ENCODE measurements at places on chromosomes 13 and 19. TPM values are rescaled to one million over a fixed set of nuclear protein-coding genes. Genes with fewer than 3 reads are reported as not detected.

- no peak for DNase-seq
Observed at GRCh38 chr13:72565893-72566292, 161.5 kb downstream of the MZT1 start.

GRCh38 chr13:107459430-107459829, 755.9 kb downstream of the LIG4 start:
- no peak for DNase-seq

GRCh38 chr13:25147638-25148401, 24.3 kb downstream of the AMER2 start:
- DNase-seq: no peak

- no peak for DNase-seq
Observed at GRCh38 chr13:99307648-99308339, 595 bp upstream of the GPR183 start.

DNA sequence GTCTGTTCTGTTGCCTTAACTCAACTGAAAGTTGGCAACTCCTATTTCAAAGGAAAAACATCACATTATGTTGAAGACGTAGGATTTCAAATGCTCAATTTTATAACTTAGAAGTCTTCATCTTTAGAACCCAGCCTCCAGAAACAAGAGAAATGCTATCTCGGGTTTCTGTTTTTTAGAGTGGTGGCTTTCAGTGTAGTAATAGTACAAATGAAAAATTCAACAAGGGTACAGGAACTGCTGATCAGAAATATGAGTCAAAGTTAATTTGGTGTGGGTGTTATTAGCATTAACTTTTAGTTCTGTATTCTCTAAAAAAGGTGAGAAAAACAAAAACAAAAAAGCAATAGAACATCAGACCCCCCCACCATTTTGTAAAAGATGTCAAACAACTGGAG, 56.6 kb upstream of the FLT1 start:
- DNase-seq: no peak

- no peak for DNase-seq
Observed at GRCh38 chr13:109255141-109255856, 531.1 kb downstream of the IRS2 start.

The MKNK2 gene
- 21.5 TPM for total RNA-seq

DNA sequence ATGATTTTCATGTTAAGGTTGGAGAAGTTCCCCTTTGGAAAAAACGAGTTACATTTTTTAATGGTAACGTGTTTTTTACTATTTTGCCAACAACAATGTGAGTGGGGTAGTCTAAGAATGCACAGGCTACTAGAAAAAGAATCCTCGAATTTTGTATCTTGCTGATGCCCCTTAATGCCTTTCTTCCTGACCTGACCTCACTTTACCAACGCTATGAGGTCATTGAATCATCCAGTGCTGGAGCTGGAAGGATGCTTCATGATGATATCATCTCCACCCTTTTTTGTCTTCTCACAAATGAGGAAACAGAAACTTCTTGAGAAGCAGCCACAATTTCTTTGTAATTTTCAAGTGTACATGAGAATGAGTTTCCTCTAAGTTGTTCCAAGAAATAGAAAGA, 8.2 kb upstream of the UBL3 start:
- DNase-seq: no peak

DNA sequence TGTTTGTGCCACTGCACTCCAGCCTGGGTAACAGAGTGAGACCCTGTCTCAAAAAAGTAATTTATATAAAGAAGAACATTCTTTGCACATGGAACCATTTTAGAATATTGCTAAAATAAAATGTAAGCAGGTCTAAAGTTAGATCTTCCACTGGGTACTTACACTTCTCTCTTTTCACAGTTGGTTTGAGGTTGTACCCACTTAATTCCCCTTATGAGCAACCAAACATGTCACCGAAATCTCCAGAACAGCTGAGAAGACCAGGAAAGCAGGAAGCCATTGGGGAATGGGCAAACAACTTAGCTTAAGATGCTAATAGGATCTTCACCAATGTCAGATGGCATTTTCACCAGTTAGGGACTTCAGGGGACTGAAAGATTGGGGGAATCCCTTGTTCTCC, 18.8 kb downstream of the NLRP4 start:
- DNase-seq: no peak

GRCh38 chr19:11400798-11401197, 16.7 kb upstream of the EPOR start:
- no peak for DNase-seq

DNA sequence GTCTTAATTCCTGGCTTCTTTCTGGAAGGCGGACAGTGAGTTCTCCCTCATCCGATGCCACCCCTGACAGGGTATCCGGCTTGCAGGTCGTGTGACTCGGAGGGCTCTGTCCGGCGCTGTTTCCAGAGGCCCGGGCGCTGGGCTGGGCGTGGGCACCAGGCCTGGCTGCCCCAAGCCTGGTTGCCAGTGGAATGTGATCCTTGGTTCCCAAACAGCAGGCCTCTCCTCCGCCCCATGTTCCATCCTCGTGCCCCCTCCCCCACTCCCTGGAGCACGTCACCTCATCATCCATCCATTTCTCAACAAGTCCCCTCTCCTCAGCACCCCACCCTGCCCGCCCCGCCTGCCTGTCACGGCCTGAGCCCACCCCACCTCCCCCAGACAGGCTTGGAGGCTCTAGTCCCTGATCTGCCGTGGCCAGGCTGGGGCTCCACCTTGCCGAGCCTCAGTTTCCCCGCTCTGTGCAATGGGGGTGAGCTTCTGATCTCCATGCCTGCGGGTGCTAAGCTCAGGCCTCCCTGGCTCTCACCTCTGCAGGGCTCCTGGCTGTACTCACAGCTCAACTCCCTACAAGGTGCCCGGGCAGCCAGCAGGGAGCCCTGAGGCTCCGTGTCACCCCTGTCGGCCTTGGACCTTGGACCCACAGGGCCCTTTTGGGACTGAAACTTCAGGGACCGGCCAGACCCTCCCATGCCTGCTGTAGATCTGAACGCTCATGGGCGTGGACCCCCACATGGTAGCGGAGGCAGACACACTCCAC, 2.3 kb downstream of the TBXA2R start:
- DNase-seq: no peak

The KIR2DL1 gene
- not detected for total RNA-seq

DNA sequence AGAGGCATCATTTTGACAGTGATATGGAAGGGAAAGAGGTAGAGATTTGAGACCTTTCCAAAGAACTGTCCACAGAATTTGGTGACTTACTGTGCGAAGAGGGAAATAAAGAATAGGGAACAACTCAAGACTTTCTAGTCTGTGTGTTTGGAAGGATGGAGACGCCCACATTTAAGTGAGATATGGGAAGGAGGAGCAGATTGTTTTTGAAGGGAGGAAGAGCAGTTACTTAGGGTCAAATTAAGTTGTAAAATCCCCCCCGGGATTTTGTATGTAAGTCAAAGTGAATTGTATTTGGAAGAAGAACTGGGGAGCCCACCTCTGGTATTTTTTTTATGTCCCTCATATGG, 1.2 kb downstream of the USPL1 start:
- DNase-seq: no peak

The WDR88 gene
- not detected for total RNA-seq

DNA sequence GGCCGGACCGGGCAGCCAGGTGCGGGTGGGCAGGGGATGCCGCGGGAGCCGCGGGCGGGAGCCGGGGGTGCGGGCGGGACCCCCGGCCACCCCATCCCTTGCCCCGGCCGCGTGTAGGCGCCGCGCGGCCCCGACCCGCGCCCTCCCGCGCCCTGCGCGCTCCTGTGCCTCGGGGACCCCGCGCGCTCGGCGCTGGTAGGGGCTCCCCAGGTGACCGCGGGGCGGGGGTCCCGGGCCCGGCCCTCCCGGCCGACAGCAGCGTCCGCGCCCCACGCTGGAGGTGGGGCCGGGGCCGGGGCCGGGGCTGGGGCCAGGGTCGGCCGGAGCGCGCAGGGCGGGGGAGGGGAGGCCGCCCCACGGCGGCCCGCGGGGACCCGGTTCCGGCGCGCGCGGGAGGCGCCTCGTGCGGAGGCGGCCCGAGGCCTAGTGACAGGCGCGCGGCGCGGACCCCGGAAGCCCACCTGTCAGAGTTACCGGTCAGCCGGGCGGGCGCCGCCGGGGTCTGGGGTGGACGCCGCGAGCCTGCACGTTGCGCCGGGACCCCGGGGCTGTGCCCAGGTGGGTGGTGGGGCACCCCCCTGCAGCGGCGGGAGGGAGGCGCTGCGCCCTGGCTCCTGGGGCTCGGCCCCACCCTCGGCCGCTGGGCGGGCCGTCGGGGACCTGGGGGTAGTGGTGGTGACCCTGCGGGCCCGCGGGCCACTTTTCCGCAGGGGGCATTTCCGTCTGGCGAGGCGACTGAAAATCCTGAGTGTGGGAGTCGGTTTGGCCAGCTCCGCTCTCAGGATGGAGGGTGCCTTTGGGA, 518 bp downstream of the TFDP1 start:
- no peak for DNase-seq

The EID2B gene
- total RNA-seq: 5.3 TPM

The ZNF254 gene
- total RNA-seq: 76.5 TPM

GRCh38 chr13:77460195-77460594, 75.3 kb upstream of the SCEL start:
- DNase-seq: no peak

GRCh38 chr13:45162194-45162593, 38.7 kb downstream of the KCTD4 start:
- no peak for DNase-seq

The AP2S1 gene
- 43.5 TPM for total RNA-seq

DNA sequence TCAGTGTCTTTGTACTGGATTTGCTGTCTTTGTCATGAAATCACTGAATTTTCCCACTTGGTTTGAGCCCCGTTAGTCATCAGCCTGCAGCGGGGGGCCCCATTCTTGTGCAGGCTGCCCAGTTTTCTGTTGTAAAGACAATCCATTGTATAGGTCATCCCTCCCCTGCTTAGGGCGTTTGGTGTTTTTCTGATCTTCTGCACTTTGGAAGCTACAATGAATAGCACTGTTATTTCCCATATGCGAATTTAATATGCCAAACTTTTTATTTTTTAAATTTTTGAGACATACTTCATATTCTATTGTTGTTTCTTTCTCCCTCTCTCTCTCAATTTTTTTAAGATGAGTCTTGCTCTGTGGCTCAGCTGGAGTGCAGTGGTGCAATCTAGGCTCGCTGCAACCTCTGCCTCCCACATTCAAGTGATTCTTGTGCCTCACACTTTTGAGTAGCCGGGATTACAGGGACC, 9.0 kb downstream of the SLC27A1 start:
- DNase-seq: no peak

The FCER2 gene
- total RNA-seq: 0.21 TPM

The PLPPR3 gene
- total RNA-seq: 2.1 TPM

The PSG7 gene
- not detected for total RNA-seq

The RETN gene
- total RNA-seq: 2.3 TPM

The TLE6 gene
- total RNA-seq: 1.4 TPM

The SMAD9 gene
- 47.4 TPM for total RNA-seq

DNA sequence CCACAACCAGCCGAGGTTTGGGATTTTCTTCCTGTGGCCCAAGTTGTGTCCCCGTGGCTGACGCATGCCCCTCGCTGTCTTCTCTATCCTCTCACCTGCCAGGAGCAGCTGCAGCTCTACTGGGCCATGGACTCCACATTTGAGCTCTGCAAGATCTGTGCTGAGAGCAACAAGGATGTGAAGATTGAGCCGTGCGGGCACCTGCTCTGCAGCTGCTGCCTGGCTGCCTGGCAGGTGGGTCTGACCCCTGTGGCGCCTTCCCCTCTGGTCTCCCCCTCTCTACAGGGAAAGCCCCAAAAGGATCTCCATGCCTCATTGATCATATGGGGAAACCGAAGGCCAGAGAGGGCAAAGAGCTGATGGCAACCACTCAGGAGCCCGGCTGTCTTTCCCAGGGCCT, 14.6 kb downstream of the CBLC start:
- DNase-seq: no peak

GRCh38 chr13:35603593-35604285, 127.2 kb upstream of the MAB21L1 start:
- no peak for DNase-seq

GRCh38 chr19:10293637-10294367, 4.0 kb downstream of the ICAM5 start:
- no peak for DNase-seq

DNA sequence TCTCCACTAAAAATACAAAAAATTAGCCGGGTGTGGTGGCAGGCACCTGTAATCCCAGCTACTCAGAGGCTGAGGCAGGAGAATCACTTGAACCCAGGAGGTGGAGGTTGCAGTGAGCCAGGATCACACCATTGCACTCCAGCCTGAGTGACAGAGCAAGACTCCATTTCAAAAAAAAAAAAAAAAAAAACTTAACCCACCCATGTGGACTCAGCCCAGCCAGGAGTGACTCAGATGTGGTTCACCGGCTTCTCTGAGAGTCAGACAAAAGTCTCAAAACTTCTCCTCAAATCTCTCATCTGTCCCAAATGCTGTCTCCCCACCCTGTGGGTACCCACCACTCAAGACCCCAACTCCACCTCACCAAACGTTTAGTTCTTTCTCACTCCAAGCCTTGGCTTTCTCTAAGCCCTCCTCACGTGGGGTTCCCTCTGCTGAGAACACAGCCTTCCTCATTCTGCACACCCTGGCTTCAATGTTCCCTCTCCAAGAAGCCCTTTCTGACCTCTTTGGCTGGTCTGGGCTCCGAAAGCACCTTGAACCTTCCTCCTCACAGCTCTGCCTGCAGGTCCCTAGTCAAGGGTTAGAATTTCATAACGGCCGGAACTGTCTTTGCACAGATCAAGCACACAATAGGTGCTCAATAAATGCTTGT, 11.1 kb upstream of the RAB3A start:
- no peak for DNase-seq

The CNN1 gene
- total RNA-seq: 558 TPM

The ZNF222 gene
- total RNA-seq: 9.2 TPM

DNA sequence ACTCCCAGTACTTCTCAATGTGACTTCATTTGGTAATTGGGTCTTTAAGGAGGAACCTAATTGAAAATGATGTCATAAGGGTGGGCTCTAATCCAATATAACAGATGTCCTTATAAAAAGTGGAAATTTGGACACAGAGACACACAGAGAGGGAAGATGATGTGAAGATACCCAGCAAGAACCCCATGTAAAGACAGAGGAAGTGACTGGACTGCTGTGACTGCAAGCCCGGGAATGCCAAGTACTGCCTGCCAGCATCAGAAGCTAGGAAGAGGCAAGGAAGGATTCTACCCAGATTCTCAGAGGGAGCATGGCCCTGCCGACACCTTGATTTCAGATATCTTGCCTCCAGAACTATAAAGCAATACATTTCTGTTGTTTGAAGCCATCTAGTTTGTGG, 239.3 kb downstream of the KCTD12 start:
- no peak for DNase-seq

The GRK1 gene
- total RNA-seq: 0.05 TPM

DNA sequence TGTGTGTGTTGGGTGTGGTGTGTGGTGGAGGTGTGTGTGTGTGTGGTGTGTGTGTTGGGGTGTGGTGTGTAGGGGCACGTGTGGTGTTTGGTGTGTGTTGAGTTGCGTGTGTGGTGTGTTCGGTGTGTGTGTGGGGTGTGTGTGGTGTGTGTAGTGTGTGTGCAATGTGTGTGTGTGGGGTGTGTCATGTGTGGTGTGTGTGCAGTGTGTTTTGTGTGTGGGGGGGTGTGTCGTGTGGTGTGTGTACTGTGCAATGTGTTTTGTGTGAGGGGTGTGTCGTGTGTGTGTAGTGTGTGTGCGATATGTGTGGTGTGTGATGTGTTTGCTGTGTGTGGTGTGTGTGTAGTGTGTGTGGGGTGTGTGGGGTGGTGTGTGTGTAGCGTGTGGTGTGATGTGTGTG, 6.0 kb upstream of the KPTN start:
- no peak for DNase-seq

- DNase-seq: no peak
Observed at GRCh38 chr19:38932425-38933179, 1.9 kb downstream of the MRPS12 start.

The GPR18 gene
- 0.63 TPM for total RNA-seq

GRCh38 chr13:106384516-106384915, 150.9 kb downstream of the EFNB2 start:
- DNase-seq: no peak
